ENCODE measurements at places on chromosomes 11 and 22.

DNA sequence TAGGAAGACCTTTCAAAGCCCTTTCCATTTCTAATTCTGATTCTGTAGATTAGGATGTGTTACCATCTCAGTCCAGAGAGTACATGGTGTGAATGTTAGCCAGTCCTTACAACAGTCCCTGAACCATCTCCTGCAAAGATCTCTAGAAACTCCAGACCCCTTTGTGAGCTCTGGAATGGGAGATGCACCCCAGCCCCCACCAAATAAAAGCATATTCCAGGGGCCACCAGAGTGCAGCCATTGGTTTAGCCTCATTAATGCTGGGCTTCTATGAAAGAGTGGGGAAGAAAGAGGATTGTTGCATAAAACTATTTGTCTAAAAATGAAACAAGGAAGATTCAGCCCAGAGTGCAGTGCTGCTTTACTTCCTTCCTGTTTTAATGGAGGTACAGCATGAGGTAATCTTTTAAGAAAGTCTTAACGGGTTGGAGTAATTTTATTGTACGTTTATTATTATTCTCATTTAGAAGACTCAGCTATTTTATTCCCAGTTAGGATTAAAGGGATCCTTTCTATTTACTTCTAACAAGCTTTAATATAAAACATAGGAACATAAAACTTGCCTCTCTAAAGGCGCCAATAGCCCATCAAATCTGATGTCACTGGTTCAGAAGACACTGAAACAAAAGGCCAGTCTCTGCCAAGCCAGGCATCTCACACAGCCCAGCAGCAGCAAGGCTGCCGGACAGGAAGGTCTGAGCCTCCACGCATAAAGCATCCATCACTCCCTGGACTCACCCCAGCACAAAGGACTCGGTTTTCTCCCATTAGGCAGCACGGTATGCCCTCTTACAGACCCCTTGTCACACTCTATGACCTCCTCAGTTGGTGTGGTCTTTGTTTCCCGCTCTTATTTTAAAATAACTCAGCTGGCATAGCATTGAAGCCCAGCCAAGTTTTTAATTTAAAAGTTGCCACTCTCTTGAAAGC, 203.9 kb upstream of the BLID start:
- DNase-seq, result no peak

DNA sequence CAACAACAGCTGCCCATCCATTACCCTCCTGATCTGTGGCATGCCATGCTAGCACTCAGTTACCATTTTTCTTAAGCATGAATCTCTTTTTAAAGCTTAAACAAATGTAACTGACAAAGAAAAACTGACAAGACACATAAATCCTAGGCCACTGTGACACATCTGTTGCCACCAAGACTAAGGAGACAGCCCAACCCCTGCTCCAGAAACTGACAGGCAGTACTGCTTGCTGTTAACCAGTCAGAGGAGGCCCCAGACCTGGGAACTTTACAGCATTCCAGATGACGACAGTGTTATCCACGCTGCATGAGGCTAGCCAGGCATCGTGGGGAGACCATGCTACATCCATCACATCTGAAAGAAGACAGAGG, 33.8 kb downstream of the HIRA start:
- no peak for DNase-seq

- DNase-seq, result no peak
Observed at GRCh38 chr11:132910011-132910760, 622.1 kb downstream of the OPCML start.

DNA sequence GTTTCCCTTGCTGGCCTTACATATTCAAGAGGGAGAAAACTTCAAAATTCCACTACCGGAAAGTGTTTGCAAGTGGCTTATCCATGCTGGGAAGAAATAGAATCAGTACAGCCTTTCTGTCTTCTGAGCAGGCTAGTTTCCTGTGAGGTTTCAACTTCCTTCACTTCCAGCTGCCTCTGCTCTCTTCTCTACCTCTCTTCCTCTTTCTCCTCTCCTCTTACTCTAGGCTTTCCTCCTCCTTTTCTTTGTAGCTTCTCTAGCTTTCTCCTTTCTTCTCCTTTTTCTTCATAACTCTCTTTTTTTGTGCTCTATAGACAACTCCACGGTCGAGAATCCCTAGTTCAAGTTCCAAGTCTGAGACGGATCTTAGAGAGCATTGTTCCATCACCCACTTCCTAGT, 421.8 kb downstream of the ETS1 start:
- DNase-seq, result no peak

DNA sequence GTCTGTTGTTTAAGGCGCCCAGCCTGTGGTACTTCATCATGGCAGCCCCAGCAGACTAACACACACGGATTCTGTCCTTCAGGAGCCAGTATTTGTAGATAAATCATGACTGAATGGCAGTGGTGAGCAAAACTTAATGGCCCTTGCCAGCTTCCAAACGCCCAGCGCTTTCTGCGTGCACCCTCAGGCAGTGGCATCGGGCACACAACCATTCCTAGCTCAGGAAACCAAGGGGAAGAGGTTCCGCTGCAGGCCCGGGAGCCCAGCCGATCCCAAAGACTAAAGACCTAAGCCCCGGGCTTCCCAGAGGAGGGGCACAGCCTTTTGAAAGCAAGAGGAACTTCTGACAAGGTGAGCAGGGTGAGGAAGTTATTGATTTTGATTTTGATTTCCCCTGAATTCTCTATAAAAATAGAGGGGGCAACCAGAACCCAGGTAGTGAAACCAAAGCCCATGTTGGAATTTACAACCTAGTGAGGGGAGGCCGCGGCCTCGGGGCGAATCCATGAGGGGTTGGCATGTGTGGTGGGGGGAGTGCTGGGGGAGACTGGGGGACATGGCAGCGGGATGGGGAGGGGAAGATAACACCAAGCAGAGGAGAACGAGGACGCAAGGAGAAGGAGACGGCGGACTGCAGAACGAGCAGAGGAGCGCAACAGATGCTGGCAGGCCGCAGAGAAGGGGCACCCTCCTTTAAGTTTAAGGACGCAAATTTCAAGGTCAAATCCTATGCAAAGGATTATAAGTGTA, 79.9 kb upstream of the SEPTIN5 start:
- no peak for DNase-seq

- DNase-seq, result no peak
Observed at GRCh38 chr11:19589567-19590260, 122.9 kb upstream of the NAV2 start.

DNA sequence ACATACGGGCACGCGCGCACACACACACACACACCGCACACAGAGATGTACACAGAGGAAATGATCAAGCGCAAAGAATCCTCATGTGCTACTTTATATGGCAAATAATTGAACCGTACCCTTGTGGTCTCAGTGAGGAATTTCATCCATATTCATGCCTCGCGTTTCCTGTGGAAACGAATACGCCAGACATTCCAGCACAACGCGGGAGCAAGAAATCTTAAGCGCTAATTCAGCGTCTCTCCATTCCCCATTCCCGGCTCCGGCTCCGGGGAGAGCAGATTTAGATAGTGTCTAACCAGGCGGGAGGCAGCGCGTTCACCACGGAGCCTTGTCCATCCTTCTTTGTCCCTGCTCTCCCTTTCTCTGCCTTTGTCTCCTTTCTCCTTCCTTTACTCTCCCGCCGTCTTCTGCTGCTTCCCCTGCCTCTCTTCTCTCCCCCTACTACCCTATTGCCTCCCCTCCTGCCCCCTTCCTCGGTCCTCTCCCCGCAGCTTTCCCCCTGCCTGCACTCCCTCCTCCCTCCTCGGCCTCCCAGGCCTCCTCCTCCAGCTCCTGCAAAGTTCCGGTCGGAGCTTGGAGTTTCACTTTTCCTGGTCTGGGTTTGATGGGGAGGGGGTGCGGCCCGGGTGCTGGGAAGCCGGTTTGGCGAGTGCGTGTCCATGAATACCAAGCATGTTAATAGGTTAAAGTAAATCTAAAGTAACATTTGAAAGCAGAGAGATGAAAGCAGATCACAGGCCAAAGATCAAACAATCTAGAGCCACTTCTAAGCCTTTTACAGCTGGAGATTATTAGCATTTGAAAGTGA, 579.3 kb downstream of the BUD13 start:
- DNase-seq, result no peak

DNA sequence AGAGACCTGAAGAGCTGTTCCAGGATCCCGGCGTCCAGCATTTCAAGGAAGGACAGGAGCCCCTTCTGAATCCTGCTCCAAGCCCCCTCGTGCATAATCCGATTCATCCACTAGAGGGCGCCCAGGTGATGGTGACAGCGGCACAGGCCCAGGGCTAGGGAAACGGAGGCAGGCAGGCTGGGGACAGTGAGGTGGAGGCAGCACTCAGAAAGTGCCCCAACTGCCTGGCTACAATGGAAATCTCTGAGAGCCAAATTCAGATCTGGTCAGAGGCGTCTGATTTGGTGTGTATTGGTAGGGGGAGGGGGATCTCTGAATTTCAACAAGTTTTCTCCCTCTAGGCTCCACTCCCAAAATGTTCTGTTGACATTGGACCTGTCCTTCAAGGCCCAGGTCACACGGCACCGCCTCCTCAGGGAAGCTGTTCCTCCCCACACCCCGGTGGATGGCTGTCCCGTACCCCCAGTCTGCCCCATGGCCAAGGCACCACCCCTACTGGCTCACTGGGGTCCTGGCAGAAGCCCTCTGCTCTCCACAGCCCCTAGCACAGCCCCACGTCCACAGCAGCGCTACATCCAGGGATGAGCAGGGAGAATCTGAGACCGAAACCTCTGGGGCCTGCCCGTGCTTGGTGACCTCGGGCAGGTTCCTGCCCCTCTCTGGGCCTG, 142.9 kb downstream of the CRYBB2 start:
- DNase-seq, result peak; percentile 55

DNA sequence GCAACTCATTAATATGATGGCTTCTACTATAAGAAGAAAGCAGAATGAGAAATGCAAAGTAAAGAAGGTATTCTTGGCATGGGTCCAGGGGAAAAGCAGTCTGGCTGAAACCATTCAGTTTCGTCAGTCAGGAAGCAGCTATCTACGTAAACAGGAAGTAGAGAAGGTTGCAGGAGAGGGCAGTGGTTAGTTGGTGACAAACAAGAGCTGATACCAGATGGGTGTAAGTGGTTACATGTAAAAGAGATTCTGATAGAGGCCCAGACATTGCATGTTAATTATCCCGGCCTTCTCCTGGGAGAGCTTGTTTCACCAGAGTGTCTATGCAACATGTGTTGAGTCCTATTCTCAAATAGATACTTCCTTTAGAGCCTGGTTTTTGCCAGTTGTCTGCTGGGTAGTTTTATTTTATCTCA, 58.4 kb upstream of the PSMA1 start:
- DNase-seq, result peak; percentile 56

- DNase-seq, result no peak
Observed at GRCh38 chr22:42277988-42278776, 7.7 kb upstream of the TCF20 start.

DNA sequence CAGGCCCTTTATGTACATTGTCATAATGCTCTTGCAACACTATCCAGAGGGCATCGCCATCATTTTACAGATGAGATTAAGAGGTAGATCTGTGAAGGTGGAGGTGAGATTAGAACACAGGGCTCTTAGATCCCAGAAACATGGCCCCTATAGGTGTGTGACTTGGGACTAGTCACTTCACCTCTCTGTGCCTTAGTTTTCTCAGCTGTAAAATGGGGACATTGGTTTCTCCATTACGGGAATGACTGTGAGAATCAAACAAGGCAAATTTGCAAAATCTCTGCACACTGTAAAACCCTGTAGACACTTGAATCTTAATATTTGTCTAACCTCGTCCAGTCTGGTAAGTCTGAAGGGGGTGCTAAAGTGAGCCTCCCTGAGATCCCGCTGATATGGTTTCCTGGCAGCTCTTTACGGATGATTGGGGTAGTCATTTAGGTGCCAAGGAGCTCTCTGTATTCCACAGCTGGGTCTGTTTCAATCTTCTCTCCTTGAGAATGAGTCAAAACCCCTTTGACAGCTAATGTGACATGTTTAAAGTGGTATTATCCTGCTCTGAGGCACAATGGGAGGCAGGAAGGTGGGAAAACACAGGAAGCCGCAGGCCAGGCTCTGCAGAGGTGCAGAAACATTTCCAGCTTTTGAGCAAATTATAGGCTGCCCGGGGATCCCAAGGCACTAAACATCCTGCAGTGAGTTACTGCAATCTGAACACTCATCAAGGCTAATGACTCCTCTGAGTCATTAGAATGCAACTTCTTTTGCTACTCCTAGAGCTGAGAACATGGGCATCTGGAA, 140.8 kb downstream of the CCDC81 start:
- no peak for DNase-seq

DNA sequence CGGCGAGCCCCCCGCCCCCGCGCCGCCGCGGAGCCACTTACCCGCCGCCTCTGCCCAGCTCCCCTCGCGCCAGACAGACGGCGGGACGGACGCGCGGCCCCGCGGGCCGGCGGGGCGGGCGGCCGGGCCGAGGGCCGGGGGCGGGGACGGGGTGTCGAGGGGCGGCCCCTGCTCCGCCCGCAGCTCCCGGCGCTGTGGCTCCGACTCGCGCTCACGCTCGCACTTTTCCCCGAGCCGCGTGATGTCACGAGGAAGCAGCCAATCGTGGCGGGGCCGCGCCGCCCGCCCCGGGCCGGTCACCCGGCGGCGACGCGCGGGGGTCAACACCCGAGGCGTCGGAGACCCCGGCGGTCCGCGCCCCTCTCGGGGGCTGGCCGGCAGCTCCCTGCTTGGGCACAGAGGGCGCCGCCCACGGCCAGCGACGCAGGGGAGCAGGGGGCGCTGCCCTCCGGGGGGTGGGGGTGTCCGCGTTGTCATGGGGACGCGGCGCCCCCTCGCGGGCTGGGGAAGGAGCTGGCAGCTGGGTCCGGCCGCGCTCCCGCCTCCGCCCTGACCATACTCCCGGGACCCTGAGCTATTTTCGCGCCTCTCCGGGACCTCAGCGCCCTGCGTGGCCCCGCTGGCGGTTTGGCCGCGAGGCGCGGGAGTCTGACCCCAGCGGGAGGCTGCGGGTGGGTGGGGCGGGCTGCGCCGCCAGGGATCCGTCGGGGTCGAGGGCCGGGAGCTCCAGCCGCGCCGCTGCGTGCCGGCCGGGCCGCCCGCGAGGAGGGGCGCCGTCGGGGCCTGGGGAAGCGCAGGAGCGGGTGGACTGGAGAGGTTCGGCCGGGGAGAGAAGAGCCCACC, at the start of gene CHRM4:
Gene CHRM4, minus strand, starts transcription at position 199 of the 843 bp plus-strand sequence. CDS start 5,219 bp downstream, outside the sequence.
- DNase-seq, result no peak

DNA sequence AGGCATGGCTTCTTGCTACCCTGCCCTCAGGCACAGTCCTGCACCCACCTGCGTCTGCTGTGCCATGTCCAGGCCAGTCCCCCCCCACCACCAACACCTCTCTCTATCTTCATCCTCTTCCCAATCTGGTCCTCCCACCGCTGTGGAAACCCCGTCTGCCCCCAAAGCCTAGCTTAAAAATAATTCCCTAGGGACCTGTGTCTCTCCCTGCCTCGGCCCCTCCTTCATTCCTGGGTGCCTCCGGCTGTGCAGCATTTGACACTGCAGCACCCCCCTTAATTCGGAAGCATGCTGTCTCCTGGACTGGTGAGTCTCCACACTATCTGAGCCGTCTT, 2.5 kb upstream of the ASCL2 start:
- DNase-seq, result no peak

Data from stimulated activated CD8-positive, alpha-beta memory T cell treated with anti-CD3 and anti-CD28 coated beads, Interleukin-12 subunit alpha, Interleukin-12 subunit beta, amount 100 ng/mL, for 1 hour (primary cell).